Fibroblast of skin of abdomen (primary cell): ENCODE measurements at places on chromosomes 12 and 14.
A peak's percentile ranks its signal among the peaks of the same experiment; 100 is the strongest.

DNA sequence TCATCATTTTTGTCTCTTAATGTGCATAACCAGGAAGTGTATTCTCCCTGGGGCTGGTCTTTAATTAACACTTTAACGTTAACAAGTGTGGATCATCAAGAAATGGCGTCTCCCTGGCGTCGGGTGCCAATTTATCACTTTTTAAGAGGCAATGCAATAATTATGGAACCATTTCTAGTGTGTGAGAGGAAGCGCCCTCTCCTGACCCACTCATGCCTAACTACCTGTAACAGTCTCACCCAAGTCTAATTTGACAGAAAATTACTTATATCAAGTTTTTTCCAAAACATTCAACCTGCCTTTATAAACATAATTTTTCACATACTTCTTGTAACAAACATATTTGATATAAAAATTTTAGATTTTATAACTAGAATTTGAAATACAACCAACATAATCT is 905.3 kb upstream of the MDGA2 start:
- no peak for DNase-seq

DNA sequence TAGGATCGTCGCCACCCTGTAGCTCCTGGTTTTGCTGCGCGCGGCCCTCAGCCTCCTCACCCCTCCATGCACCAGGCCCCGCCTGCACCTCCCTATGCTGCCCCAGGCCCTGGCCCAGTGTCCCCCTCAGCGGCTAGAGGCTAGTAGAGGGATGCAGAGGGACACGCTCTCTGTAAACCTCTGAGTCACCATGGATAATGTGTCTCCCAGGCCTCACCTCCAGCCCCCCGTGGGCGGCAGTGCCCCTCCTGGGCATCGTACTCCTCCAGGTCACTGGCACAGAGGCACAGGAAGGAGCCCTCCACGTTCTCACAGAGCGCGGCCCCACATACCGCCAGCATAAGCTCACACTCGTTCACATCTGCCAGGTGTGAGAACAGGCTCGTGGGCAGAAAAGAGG is 12.3 kb downstream of the ISCA2 start:
- no peak for DNase-seq

- no peak for DNase-seq
Measured at GRCh38 chr12:27965966-27966365, 6.6 kb downstream of the PTHLH start.

DNA sequence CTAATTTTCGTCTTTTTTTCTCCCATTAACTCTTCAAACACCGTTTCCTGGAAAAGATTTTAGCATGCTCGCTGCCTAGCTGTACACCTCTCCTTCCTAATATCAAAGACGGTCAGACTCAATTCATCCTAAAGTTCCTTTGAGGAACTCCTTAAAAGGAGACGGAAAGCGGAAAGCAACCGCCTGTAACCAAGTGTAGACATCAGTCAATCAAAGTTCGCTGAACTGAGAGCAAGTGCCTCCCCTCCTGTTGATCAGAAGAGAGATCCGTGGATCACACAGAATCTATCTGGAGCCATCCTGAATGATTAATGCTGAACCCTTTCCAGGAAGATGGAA is 412 bp upstream of the TEP1 start:
- DNase-seq: peak; percentile 12

- no peak for DNase-seq
Measured at GRCh38 chr14:106346534-106347290, 820.3 kb downstream of the TMEM121 start.

GRCh38 chr12:120056739-120057138 is 59.8 kb downstream of the RAB35 start:
- no peak for DNase-seq

DNA sequence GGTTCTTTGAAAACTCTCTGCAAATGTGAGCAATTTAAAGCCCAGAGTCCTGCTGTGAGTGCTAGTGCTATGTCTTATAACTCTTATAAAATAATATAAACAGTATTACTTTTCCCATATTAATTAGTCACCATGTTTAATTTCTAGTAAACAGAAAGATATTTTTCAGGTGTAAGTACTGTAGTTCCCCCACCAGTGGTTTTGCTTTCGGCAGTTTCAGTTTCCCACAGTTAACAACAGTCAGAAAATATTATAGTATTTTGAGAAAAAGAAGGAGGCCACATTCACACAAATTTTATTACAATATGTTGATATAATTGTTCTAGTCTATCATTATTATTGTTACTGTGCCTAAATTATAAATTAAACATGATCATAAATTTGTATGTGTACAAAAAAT is 800.5 kb downstream of the LRFN5 start:
- no peak for DNase-seq

- no peak for DNase-seq
Measured at GRCh38 chr12:51397670-51398069, 6.5 kb upstream of the GALNT6 start.

DNA sequence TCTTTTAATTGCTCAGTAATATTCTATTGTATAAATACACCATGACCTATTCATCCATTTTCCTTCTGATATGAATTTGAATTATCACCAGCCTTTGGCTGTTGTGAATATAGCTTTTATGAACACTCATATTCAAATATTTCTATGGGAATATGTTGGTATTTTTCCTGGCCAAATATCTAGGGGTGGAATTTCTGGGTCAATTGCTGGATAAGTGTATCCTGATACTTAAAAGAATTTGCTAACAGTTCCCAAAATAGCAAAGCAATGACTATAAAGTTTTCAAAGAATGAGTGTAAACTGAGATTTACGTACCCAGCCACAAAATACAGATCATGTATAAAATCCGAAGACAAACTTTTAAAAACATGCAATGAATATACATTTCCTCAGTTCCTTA is 148.7 kb upstream of the CLEC14A start:
- DNase-seq: peak; percentile 81

DNA sequence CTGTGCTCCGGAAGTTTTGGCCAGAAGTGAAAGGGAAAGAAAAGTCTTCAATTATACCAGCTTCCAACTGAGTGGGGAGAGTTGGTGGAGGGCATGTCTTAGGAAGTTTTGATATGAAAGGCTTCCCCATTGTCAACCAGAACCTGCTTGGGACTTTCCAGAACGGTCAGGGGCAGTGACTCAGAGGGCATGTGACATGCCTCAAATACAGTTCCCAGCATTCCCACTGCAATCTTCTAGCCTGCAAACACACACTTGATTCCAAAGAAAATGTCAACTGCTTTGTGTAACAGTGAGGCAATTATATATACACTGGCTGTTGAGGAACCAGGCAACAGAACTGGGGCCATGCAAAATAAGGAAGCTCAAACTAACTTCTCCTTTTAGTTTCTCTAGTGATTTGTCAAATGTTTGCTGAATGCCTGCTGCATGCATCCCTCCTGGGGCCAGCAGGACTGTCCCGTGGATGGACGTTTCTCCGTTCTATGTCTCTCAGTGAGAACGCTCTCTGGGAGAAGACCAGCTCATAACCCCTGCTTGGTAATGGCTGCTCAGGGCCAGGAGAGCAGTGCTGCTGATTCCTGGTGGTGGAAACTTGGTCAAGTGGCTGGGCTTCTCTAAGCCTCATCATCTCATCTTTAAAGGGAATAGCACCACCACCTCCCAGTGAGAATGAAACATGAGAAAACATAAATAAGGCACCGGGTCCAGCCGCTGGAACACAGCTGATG is 18.3 kb downstream of the SLC25A47 start:
- peak; percentile 15 for DNase-seq

DNA sequence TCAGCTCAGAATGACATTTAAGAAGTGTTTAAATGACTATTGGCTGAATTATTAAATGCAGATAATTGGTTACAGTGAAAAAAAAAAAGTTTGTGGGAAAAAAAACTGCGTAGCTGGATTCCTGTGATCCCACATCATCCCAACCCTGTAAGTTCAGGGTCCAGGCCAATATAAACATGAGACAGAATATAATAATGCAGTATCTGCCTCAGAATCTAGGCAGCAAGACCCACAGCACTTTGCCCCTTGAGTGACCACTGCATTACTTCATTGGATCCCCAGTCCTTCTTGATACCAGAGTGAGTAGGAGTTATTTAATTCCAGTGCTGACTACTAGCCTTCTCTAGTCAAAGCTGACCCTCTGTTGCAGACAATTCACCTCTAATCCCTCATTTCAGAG is 272.6 kb downstream of the CCER1 start:
- peak; percentile 70 for DNase-seq

- peak; percentile 21 for DNase-seq
Measured at GRCh38 chr12:126355346-126355745, 1290.1 kb downstream of the AACS start.

- DNase-seq: peak; percentile 72
Measured at GRCh38 chr14:54564868-54565784, 1.8 kb upstream of the SAMD4A start.

- no peak for DNase-seq
Measured at GRCh38 chr12:1205512-1206060, 214.6 kb downstream of the ERC1 start.

DNA sequence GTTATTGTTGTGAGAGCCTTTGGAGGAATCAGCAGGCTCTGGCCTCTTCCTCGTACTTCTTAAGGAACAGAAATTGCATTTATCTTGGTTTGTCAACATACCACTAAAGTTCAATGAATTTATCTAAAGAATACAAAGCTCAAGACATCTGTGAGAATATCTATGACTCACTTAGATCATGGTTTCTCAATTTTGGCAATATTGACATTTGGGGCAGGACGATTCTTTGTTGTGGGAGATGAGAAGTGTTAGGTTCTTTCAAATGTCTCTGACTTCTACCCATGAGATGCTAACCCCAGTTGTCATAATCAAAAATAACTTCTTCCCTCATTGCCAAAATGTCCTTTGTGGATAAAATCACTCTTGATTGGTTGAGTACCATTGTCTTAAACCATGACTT is 1190.3 kb downstream of the GALC start:
- DNase-seq: no peak

DNA sequence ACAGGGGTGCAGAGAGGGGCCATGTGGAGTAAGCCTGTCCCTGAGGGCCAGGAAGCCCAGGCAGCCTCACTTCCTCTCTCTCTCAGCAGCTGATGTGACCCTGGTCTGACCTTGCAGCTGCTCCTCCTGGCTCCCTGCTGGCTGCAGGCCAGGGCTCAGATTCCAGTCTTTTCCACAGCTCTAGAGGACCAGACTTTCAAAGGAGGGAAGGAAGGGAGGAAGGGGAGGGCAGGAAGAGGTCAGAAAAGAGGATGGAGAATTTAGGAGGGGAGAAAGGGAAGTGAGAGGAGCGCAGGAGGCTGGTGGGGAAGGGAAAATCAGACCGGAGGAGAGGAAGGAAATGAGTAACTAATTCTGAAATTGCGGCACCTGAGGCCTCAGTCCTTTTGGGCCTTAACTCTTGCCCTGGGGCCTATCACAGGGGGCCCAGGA is 40.9 kb upstream of the VASH1 start:
- peak; percentile 43 for DNase-seq

- peak; percentile 22 for DNase-seq
Measured at GRCh38 chr12:115000038-115000437, 316.1 kb upstream of the TBX3 start.

DNA sequence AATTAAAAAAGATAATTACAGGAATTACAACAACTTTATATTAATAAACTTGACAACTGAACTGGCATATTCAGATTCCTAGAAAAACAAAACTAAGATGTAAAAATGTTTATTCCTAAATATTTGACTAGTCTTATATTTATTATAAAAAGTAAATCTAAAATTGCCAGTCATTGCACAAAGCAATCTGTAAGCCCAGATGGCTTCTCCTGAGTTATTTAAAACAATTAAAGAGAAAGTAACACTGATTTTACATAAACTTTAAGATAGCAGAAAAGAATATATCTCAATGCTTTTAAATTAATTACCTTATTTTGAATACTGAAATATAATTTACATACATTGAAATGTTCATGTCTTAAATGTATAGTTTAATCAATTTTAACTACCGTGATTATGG is 434.1 kb upstream of the RPL10L start:
- DNase-seq: no peak

GRCh38 chr12:49138587-49138986 is 7.4 kb upstream of the TUBA1B start:
- DNase-seq: no peak

GRCh38 chr12:74049348-74049747 is 488.3 kb upstream of the ATXN7L3B start:
- no peak for DNase-seq

GRCh38 chr14:70827752-70828151 is 18.4 kb upstream of the MAP3K9 start:
- no peak for DNase-seq

- no peak for DNase-seq
Measured at GRCh38 chr12:27553941-27554340, 29.9 kb downstream of the PPFIBP1 start.

DNA sequence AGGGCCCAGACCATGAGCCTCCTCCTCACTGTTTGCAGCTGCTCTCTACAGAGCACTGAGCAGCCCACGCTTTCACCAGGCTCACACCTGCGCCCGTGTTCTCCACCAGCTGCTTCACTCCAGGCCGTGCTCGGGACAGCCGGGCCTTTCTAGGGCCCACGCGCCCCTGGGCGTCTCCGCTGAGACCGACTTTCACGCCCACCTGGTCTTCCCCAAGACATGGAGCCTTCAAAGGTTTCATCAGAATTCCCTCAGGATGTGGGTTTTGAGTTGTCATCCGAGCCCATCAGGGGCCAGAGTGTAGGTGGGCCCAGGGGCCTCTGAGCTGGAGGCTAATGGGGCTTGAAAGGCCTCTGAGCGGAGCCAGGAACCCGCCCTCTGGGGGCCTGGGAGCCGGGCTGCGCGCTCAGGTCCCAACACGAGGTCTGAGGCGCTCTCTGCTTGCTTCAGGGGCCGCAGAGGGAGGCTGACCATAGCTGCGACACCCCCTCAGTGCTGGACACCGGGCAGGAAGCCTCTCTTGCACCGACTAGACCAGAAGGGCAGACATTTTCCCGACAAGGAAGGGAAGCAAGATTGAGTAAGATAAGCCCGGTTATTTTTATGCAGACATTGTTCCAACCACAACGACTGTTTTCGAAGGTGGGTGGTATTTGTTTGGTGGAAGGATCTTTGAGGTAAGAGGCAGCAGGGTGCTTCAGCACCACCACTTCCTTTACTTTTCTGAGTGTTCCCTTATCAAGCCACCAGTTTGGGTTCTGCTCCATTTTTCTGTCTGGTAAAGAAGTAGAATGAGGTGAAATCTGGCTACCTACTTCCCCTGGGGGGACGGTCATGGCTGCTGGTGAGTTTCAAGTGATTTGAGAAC is 125.0 kb upstream of the FUT8 start:
- no peak for DNase-seq

DNA sequence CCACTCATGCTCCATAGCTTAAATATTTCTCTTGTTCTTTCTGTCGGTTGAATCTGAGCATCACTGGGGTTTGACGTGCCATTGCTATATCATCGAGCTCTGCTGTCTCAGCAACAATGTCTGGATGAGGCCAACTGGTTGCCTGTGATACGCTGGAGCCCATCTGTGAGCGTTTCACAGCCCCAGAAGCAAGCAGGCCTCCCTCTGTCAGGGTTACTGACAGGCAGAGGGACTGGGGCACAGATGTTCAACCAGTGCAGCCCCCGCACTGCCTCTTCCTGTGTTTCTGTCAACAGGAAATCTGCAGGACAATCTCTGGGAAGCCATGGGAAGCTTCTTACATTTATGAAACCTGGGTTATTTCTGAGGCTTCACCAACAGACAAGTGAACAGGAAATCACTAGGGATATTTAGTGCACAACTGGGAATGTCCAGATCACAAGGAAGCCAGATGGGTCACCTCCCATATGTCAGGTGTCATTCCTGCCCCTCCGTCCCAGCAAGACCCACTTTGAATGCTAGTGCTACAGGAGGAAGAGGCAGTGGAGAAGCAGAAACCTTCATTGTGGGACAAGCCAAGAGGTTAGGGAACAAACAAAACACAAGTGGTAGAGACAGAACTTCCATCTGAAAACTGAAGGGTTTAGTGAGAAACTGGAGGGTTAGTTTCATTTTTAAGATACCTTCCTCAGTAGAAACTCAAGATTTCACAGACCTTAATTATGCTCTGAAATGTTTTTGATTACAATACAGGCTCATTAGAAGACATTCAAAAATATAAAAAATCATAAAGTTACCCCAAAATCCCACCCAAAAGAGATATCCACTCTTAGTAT is 24.1 kb downstream of the DMAC2L start:
- no peak for DNase-seq
